ENCODE measurements at places on chromosomes 2 and 18.

DNA sequence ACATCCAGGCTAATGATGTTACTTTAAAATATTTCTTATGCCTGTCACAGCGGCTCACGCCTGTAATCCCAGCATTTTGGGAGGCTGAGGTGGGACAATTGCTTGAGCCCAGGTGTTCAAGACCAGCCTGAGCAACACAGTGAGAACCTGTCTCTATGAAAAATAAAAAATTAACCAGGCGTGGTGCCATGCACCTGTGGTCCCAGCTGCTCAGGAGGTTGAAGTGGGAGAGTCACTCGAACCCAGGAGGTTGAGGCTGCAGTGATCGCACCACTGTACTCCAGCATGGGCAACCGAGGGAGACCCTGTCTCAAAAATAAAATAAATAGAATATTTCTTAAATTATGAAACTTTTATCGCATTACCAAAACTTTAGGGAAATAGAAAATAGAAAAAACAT lies 28.1 kb upstream of the ACTR3 start:
- DNase-seq, result peak; percentile 26

DNA sequence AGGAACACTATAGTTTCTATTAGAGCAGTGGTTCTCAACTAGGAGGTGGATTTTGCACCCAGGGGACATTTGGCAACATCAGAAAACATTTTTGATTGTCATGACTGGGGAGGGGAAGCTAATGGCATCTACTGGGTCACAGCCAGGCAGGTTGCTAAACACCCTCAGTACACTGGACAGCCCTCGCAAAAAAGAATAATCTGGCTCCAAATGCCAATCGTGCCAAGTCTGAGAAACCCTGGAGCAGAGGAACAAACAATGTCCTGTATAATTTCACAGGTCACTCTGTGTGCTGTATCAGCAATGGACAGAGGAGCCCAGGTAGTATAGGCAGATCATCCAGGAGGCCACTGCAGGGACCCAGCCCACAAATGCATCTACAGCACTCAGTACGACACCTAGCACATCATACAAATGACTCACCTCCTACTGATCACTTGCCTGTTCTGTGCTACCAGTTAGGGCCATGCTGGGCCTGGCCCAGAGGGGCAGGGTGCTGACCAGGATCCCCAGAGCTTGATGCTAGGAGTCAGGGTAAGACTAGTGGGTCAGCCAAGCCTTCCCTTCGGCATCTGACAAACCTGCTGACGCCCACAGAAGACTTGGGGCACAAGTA lies 37.6 kb downstream of the SFXN5 start:
- no peak for DNase-seq

GRCh38 chr2:17658251-17658843 lies 95.3 kb downstream of the SMC6 start:
- no peak for DNase-seq

DNA sequence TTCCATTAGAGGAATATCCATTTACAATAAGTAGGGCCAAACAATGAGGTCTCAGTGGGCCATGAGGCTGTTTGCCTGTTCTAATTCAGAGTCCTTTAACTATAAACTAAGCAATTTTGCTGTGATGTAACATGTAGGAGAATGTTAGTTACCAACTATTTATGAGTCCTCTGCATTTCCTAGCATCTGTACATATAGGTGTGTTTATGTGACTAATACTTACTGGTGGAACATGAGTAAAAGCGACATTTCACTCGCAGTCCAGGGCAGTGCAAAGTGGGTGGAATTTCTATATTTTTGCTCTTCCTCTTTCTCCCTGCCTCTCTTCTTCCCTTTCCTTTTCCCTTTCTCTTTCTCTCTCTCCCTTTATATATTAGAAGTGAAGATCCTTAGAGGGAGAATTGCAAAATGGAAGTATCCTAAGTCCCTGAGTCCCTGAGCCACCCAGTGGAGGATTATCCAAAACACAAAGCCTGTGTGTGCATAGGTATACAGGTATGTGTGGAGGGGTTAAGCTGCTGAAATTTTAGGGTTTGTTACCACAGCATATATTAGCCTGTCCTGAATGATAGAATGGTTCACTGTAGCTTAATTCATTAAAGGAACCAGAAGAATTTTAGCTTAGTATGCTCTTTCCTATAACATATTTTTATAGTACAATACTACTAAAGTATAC lies 487.0 kb upstream of the FANCL start:
- no peak for DNase-seq

GRCh38 chr2:75333646-75334045 lies 134.3 kb upstream of the TACR1 start:
- DNase-seq, result no peak

DNA sequence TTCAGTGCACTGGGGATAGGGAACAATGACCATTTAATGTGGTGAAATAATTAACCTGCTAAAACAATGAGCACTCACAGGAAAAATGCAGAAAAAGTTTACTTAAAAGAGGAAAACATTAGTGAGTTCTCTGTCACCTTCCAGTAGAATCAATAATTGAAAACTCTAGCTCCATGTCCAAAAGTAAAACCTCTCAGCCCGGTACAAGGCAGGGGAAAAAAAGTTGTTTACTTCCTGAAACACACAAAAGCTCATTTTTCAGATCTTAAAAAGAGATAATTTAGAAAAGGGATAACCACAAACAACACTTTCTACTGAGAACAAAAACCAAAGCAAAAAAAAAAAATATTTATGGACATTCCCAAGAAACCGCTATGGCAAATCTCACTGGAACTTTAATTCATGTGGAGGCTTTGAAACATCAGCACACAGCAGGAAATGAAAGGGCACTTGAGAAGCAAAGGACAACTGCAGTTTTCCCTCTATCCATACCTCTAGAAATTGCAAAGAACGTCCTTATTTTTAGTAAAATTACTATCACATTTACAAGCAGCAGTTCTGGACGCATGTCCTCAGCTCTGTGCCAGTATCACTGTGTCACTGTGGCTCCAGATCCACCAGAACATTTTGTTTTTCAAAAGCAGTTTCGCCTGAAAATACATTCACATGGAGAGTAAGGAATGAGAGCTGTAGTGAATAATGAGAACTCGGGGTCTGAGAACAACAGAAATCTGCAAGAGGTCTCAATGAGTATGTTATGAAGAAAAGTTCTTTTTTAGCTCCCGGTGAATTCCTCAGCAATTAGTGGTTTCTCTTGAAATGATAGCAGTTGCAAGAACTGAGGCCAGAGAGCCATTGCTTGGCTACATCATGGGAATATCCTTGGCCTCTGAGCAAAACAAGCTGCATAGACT lies 44.7 kb upstream of the DNAH7 start:
- DNase-seq, result no peak

GRCh38 chr18:43650426-43650825 lies 373.1 kb upstream of the SYT4 start:
- DNase-seq, result no peak

- DNase-seq, result no peak
Observed at GRCh38 chr2:63866009-63866709, 24.5 kb downstream of the UGP2 start.

DNA sequence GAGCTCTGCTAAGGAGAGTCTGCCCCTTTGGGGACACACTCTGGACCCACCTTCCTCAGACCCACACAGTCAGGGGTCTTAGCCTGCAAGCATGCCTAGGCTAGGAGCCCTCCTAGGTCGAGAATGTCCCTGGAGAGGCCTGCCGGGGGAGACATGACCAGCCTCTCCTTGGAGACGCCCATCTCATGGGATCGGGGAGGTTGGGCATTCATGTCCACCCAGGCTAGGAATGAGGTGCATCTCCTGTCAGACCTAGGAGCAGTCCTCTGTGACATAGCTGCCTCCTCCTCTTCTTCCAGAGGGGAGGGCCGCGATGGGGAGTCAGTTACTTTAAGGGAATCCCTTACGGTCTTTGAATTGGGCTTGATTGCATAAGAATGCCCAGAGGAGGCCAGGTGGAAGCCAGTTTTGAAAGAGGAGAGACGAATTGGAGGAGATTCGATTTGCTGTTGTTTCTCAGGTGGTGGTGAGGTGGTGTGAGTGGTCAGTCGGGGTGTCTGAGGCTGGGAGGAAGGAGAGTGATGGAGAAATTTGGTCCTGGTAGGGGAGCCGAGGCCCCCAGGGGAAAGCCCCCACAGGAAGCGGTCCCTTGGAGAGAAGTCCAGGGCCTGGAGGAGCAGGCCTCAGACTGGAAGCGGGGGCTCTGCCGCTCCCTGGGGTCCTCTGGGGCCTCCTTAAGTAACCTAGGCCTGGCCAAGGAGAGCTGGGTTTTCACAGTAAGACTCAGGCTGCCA lies 241.3 kb downstream of the DYSF start:
- DNase-seq, result no peak

GRCh38 chr2:112055730-112056625 lies 909 bp downstream of the TMEM87B start:
- DNase-seq, result peak; percentile 59

DNA sequence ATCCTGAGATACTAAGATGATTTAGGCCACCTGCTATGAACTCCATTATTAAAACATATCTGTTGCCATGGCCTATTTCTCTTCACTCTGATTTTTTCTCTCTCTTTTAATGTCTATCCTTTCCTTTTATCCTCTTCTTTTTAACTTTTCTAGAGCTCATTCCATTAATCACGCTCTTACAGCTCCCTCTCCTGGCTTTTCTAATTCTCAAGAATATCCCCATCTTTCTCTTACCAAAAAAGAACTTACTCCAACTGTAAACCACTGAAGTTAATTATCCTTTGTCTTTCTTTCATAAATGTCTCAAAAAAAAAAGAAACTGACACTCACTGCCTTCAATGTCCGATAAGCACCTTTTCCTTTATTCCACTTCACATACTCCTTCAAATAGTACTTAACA lies 7.9 kb downstream of the PPP3R1 start:
- DNase-seq, result no peak

DNA sequence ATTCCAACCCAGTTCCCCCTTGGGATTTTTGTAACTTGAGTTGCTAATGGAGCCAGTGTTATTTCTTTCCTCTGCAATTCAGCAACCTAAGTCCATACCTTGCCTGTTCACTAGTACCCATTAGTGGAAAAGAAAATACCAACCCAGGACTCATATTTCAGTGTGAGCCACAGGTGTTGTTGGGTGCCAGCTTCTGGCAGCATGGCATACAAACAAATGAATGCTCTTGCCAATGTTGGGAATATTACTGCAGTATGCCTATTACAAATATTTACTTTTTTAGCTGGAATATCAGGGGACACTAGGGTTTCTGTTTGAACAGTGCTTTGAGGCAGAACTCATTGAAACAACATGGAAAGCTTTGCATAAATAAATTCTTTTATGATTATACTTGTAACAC lies 130.2 kb downstream of the NCKAP5 start:
- DNase-seq, result no peak

GRCh38 chr2:108403494-108403893 lies 25.7 kb downstream of the SULT1C4 start:
- no peak for DNase-seq

- peak; percentile 61 for DNase-seq
Observed at GRCh38 chr2:26615336-26615859, 25.8 kb downstream of the CIB4 start.

DNA sequence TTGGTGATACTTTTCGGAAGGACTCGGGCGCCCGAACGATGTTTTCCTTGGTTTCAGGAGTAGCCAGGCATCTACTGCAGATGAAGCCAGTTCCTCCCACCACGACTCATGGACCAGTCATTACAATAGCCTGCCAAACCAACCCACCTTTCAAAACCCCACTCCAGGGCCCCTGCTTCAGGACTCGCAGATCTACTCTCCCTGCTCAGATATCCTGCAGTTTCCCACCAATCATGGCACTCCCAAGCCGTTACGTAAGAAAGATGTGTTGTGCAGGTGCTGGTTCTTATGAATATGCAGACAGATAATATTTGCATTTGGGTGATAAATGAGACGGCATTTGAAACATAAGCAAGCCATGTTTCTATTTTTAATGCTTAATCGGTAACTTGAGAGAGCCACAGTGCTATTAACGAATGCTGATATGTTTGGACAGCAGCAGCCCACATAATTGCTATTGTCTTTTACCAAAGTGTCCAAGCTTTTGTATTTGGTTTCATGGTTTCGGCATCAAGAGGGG lies 3.5 kb upstream of the CYS1 start:
- DNase-seq, result no peak

DNA sequence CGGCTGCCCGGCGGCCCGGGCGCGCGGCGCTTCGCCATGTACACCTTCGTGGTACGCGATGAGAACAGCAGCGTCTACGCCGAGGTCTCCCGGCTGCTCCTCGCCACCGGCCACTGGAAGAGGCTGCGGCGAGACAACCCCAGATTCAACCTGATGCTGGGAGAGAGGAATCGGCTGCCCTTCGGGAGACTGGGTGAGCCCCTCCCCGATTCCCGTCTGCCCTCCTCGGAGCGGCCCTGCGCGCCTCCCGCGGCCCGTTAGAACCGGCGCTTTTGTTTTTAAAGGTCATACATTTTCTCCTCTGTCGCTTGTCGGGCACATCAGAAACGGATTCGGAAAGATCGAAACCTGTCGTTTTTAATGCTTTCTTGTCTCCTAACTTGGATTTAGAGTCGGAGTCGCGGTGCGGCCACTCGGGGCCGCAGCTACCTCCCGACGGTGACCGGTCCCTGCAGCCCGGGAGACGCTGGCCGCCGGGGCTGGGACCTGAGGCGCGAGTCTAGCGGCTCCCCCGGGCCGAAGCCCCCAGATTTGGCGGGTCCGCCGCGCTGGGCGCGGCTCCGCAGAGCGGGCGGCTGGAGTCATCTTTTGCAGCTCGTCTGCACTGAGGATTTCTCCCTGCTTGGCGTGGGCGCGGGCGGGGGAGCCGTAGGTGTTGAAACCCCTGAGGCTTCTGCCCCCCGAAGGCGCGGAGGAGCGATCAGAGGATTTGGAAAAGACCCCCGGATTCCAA lies 519 bp downstream of the TTL start:
- peak; percentile 38 for DNase-seq

GRCh38 chr2:172617115-172617514 lies 61.2 kb downstream of the PDK1 start:
- no peak for DNase-seq

DNA sequence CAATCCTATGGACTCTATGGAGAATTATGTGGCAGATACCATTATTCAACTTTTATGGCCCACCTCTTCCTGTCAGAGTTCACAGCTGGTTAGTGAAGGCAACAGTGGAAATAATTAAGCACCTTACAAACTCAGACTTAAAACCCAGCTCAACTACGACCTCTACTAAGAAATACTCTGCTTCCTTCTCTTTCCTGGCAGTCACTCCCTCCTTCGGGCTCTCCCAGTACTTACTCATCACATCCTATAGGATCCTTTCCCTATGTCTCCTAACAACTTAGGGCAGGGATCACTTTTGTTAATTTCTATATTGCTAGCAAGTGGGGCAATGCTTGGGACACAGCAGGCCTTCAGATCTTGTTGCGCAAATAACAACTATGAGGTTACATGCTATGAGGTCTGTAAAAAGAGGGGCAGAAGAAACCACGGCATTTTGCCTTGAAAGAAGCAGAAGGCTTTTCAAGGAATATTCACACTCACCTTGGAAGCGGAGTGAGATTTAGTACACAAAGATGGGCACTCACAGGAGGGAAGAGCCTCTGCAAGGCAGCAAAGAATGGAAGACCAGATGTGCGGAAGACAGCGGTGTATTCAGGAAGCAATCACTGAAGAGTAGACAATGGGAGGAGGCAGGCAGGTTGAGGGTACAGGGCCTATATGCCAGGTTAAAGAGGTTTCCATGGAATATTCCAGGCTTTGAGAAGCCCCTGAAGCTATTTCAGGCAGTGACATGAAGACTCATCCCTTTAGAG lies 2.1 kb downstream of the STK39 start:
- no peak for DNase-seq

Measured in RPMI8226 (cell line).